Smooth muscle cell of the coronary artery (primary cell): ENCODE measurements at places on chromosomes 2 and 18. TPM values are rescaled to one million over a fixed set of nuclear protein-coding genes. Genes with fewer than 3 reads are reported as not detected.

Gene TXNDC2
- total RNA-seq = not detected in 2 replicates

Gene NCKAP5
- total RNA-seq = 1.4 and 1.7 TPM in 2 replicates

Gene KCNG3
- total RNA-seq = not detected in 2 replicates

Gene GNAL
- 0.12 and 0.15 TPM in 2 replicates for total RNA-seq

Gene CD28
- under 0.01 TPM in 1 of 2 replicates, not detected in the other for total RNA-seq
